ENCODE measurements at places on chromosomes 7 and 10.

DNA sequence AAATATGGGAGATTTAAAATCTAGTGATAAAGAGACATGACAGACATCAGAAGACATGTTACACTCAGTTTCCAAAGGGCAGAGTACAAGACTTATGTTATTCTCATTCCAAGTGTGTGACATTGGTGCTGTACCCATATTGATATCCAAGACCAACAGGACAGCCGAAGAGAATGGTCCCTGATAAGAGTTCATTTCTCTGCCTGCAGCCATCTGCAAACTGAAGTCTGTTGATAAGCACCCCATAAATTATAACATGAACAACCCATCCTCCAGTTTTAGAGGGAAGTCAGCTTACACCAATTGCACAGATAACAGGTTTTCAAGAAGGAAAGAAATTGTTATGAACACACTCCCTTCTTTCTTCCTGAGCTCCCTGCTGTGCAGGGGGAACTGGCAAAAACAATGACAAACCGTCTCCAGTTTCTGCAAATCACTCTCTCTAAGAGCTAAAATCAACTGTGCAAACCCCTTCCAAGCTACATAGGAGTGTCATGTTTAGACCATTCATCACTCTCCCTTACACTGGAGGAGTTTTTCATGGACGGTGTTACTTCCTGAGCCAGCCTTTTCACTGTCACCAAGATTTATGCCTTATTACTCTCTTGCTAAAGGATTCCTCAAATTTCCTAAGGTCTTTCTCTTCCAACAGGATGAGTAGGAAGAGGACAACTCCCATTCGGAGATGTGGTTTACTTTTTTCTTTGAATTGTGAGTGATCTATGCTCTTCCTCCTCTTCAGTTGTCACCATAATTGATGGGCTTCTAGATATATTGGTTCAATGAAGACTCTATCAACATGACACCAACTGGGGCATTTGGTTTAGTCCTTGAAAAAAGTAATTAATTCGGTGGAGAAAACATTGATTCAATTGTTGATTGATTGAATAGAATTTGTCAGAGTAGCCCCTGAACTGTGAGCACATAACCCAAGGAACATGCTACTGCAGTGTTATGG is 80.3 kb upstream of the FAM171A1 start:
- no peak for DNase-seq

- DNase-seq, result no peak
These were observed 53.3 kb downstream of the TCERG1L start for GRCh38 chr10:131258256-131258655.

DNA sequence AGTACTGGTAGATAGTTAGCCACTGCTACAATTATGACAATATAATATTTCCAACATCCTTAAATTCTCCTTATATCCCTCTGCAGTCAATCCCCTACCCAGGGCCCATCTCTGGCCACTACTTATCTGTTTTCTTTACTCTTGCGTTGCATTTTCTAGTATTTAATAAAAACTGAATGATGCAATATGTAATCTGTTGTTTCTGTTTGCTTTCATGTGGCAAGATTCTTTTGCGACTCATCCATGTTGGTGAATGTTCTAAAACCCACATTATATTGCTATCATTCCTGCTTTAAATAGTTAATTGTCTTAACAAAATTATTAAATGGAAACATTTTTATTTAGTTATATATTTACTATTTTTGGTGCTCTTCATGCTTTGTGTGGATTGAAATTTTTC is 338.5 kb downstream of the MDFIC start:
- no peak for DNase-seq

- no peak for DNase-seq
These were observed 37.6 kb downstream of the CYP2C8 start for GRCh38 chr10:95031656-95032055.

DNA sequence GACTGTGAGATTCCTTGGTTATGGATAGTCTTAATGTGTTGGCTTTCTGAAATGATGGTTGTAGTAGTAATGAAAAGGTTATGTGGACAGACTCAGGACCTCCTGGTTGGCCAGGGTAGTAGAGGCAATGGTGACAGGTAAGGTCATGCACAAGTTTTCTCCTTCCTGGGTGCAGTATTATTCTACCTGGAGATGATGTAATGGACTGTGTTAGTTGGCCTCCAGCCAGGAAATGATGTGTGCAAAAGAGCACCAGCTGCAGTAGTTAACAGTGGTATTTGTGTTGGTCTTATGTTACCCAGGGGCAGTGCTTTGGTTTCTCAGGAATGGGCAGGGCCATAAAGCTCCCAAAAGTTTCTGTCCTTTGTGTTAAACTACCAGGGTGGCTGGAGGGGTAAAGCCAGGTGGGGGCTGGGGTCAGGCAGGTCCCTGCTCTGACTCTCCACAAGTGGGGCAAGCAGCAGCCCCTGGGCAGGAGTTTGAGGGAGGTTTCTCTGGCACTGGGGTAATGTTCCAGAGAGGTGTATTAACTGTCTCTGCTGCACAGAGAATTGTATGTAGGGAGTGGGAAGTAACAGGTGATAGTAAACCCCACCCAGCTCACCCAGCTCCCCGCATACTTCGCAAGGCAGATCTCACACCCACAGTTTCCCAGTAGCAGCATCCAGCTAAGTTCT is 36.3 kb downstream of the GPR22 start:
- DNase-seq, result no peak
